NCI-H2171 treated with DMSO at 0.1 percent for 48 hours (cell line): ENCODE measurements at places on chromosomes 11 and 22.

GRCh38 chr22:46280999-46281623, 13.3 kb downstream of the TTC38 start:
- no peak for DNase-seq

DNA sequence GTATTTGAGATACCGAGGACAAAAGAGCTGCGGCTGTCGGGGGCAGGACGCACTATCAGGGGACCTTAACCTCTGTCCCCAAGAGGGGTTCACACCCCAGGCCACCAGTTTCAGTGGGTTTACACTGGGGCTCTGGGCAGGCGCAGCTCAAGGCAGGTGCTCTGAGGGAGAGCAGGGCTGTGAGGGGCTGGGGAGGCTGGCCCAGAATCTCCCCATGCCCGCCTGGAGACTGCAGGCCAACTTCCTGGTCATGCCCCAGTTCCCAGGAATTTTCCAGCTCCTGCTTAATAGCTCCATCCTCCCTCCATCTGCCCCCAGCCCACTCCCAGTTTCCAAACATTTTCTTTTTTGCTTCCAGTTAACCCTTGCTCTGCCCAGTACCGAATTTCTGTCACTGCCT, 7.6 kb upstream of the PGA3 start:
- no peak for DNase-seq

DNA sequence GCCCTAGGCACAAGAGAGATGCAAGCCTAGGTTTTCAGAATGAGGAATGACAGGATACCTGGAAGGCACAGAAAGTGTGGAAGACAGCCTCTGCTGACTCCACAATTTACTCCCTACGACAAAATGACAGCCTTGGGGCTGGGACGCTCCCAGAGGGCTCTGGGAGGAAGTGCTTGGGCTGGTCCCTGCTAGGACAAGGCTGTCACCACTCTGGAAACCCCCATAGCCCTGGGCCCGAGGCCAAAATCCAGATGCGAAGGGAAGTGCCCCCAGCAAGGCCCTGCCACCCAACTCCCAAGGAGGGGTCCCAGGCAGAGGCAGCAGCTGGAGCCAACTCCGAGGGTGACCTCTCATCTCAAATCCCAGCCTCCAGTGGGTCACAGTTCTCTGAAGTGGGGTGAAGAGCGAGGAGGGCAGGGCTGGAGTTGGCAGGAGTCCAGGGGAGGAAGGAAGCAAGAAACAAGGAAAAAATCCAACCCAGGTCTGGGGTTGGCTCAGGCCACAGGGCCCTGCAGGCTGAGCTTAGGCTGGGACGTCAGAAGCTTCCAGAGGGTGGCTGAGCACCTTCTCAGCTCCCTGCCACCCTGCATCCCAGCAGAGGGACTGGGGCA, 6.3 kb upstream of the CDC42EP2 start:
- DNase-seq = no peak

GRCh38 chr11:84923489-84923888, 703.7 kb downstream of the DLG2 start:
- DNase-seq = no peak

- DNase-seq = no peak
Observed at GRCh38 chr11:72349616-72350218, 84.6 kb downstream of the CLPB start.

DNA sequence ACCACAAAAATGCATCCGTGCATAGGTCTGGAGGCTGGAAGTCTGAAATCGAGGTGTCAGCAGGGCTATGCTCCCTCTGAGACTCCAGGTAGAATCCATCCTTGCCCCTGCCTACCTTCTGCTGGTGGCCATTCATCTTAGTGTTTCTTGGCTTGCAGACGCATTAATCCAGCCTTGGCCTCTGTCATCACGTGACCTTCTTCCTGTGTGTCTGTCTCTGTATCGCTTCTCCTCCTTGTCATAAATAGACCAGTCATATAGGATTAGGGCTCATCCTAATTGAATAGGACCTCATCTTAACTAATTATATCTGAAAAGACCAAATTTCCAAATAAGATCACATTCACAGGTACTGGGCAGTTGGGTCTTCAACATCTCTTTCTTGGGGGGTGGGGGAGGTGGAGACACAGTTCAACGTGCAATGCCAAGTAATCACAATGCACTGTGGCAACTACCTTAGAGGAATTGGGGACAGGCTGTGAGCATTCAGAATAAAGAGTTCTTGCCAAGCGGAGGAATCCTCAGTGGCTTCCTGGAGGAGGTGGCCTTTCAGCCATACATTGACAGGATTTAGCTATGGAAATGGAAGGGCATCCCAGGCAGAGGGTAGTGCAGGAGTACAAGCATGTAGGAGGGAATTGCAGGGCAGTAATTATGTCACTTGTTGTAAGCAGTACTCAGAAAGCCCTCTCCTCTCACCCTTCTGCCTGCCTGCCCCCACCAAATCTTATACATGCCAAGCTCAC, 96.2 kb upstream of the SYT13 start:
- no peak for DNase-seq

DNA sequence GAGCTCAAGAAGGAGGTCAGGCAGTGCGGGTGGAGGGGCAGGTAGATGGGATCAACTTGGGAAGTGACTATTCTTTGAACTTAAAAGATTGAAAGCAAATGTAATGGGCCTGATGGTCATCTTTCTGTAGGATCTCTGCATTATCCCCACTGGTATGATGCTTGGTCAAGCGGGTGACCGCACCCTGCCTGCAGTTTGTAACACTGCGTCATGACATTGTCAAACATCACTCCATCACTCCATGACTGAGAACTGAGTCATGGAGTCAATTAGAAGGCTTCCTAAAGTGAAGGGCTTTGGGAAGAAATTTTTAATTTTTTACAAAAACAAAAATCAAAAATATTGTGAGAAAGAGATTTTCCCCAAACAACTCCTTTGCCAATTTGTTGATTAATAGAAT, 62.4 kb upstream of the BMAL1 start:
- no peak for DNase-seq

- DNase-seq = no peak
Observed at GRCh38 chr11:128711136-128711535, 17.3 kb downstream of the FLI1 start.

- DNase-seq = peak; percentile 2
Observed at GRCh38 chr11:69178819-69179482, 23.2 kb downstream of the SMIM38 start.

DNA sequence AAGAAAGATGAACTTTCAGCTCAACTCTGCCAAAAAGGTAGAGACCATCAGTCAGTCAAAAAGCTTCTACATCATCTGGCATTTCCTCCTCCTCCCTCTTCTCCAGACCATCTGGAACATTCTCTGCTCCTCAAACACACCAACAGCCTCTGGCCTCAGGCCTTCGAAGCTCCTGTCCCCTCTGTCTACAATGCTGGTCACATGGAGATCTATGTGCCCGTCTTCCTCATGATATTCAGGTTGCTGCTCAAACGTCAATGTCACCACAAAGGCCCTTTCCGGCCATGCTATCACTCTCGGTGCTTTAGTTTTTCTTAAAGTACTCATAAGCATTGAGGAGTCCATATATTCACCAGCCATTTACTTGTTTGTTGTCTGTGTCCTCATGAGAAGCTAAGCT, 146.2 kb downstream of the SPATA19 start:
- DNase-seq = no peak

DNA sequence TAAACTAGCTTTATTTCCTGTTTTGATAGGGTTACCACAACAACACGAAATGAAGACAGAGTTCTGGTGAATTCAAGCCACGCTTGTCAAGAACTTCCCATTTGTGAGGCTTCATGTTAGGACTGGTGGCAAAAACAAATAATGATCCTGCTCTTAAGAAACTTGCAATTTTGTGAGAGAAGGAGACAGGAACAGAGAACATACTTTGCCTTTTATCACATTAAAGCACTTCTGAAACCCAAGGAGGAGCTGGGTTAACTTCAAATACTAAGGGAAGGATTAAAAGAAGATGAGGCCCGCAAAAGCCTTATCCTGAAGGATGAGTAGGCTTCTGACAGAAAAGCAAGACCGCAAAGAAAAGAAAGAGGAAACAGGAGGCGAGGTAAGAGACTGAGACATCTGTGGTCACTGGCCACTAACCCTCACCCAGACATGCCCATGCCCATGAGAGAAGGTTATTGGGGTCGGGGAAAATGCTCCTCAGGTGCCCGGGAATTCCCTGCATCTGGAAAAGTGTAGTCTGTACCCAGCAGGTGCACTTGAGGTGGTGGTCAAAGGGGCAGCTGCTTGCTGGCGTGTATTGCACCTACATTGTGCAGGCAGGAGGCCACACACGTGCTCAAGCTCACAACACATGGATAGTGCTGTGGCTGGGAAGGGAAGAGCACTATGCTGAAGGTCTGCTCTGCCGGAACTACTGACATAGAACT, 50.5 kb downstream of the MAPK1 start:
- no peak for DNase-seq

DNA sequence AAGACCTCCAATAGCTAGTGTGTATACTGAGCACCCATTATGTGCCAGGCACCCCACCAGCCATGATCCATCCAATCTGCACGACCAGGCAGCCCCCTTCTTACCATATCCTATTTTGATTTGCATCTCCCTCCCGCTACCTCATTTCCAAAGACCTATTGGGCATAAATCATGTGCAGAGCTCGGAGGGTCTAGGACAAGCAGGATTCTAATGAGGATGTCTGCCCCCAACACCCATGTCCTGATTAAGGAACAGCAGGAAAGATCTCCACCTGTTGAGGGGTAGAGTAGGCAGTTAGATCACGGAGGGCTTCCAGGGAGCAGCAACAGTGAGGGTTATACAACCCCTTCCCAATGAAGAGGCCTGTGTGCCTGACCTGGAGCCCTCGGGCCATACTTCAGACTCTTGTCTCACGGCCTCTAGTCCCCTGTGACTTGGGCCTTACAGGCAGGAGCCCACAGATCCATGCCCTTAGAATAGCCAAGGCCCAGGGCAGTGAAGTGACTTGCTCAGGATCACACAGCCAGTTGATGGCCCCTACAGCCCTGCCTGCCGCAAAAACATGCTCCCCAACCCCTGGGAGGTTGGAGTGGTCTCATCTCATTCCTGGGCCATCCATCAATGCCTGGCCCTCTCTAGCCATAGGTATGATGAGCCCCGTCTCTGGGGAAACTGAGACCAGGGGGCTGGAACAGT, 3.5 kb downstream of the RAB3IL1 start:
- no peak for DNase-seq

DNA sequence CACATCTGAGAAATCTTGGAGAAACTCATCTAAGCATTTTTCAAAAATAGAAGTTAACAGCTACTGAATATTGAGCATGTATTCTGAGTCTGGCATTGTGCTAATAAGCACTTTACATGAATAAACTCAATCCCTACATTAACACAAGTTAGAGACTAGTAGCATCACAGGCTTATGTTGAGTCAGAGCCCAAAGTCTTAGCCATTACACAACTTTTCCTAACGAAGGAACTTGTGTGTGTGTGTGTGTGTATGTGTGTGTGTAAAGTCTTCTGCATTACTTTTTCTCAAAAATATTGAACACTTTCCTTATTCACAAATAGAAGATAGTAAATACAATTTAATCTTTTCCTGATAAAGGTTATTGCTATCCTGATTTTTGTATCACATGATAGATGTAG, 8.7 kb upstream of the CLPB start:
- DNase-seq = no peak

DNA sequence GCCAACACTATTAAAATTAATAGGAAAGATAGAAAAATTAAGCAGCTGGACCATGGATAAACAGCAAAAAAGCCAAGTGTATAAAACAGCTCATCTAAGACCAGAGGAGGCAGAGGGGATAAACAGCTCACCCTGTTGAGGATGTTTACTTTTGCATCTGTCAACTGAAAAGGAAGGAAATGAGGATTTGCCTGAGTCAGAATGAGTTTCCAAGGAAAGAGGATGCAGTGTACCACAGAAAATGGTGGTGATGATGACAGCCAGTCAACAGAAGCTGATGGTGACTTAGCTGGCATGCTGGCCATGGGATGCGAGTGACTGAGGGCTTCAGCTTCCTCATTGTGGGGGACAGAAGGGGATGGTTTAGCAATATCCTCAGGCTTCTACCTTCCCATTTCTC, 183.5 kb downstream of the KIRREL3 start:
- no peak for DNase-seq

- peak; percentile 79 for DNase-seq
Observed at GRCh38 chr11:64569300-64569970, 21.6 kb upstream of the SLC22A12 start.

- DNase-seq = peak; percentile 43
Observed at GRCh38 chr11:134071766-134072402, 3.0 kb downstream of the JAM3 start.

DNA sequence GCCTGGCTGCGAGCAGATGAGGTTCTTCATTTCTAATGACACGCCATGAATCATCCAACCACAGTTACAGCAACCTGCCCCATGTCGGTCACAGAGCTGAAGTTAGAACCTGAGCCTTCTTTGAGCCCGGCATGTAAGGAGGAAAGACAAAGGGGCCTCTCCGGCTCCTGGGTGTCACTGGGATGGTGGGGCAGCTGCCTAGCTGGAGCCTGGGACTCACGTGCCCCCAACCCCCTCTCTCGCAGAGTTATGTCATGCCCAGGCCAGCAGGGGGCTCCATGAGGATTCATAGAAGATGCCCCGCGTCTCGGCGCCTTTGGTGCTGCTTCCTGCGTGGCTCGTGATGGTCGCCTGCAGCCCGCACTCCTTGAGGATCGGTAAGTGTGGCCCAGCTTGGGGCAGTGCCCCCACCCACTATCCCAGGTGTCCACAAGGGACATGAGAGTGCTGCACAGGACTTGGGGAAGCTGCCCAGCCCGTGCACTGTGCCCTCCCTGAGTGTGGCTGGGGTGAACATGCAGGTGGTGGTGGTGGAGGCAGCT, 148.5 kb downstream of the GRIK4 start:
- DNase-seq = no peak

DNA sequence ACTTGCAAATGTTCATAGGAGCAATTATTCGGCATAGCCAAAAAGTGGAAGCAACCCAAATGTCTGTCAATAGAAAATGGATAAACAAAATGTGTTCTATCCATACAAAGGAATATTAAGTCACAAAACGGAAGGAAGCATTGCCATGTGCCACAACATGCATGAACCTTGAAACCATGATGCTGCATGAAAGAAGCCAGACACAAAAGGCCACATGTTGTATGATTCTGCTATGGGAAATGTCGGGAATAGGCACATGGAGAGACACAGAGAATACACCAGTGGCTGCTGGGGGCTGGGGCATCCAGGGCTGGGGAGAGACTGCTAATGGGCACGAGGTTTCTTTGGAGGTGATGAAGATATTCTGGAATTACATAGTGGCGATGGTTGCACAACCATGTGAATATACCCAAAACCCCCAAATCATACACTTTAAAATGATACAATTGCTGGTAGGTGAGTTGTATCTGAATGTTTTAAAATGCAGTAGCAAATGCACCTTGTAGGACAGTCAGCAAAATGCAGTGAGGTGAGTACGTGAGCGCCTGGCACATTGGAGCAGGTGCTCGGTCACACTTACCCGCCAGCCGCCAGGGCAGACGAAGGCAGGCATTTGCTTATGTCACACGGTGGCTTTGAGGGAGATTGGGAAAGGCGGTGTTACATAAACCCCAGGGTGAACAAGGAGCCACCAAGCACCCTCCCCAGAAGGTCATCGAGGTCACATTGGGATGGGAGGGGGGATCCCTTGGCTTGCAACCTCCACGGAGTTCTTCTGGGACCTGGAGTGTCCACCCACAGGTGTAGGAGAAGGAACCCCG, 6.3 kb upstream of the OSM start:
- no peak for DNase-seq
